Stimulated activated CD8-positive, alpha-beta memory T cell treated with anti-CD3 and anti-CD28 coated beads, Interleukin-4, amount 100 ng/mL, for 1 hour (primary cell): ENCODE measurements at places on chromosomes 13 and 19.
A peak's percentile ranks its signal among the peaks of the same experiment; 100 is the strongest.

- no peak for DNase-seq
These were observed 14.6 kb downstream of the FRY start for GRCh38 chr13:32045982-32046785.

DNA sequence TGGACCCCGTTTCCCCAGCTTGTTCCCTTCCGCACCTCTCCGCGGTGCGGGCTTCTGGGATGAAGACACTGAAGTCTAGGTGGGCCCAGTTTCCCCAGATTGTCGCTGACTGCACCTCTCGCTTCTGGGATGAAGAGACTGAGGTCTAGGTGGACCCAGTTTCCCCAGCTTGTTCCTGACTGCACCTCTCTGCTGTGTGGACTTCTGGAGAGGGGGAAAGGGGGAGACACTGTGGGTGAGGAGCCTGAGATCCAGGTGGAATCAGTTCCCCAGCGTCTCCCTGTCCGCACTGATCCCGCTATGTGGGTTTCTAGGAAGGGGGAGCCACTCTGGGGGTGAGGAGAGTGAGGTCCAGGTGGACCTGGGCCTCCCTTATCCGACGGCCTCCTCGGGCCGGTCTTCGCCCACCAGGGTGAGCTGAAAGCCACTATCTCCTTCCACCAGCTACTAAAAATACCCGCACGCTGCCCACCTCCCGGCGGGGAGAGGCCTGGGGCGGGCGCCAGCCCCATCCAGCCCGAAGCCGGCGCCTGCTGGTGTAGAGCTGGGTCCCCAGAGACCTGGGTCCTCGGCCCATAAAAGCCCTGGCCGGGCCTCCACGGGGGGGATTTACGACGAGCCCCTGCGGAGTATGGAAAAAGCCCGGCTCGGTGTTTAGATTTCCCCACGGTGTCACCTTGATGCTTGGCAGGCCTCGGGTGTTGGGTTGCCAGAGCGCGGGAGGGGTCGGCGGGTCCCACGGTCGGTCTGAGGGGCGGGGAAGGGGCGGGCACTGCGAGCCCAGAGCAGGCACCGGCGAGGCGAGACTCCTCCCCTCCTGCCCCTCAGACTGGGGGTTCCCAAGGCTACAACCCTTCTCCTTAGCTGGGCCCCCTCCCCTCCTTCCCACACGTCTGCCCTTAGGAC lies 10.6 kb downstream of the FUT6 start:
- DNase-seq = no peak

DNA sequence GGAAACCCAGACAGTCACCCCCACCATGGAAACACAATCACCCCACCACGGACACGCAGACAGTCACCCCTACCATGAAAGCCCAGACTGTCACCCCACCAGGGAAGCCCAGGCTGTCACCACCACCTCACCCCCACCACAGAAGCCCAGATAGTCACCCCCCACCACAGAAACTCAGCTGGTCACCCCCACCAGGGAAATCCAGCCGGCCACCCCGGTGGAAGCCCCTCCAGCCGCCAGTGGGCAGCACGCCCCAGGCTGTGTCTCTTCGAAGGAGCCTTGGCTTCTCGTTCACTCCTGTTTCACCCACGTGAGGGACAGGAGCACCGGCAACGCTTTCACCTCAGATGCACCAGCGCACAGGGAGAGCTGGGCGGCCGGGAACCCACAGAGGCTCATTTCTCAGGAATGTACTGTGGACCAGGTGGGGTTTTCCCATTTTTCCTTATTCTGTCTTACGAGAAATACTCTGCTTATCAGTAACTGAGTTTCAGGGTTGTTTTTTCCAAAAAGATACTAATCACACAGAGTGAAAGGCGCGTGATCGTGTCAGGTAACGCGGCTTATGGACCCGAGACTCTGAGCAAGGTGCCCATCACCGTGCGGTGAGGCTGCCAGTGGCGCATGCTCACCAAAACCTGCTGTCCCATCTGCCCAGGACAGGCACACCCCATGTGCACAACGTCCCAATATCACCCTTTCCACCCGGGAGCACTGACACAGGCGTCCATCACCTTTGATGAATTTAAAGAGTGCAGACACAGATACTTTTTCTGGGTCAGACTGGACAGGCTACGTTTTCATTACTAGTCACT lies 28.0 kb downstream of the CARS2 start:
- DNase-seq = no peak

DNA sequence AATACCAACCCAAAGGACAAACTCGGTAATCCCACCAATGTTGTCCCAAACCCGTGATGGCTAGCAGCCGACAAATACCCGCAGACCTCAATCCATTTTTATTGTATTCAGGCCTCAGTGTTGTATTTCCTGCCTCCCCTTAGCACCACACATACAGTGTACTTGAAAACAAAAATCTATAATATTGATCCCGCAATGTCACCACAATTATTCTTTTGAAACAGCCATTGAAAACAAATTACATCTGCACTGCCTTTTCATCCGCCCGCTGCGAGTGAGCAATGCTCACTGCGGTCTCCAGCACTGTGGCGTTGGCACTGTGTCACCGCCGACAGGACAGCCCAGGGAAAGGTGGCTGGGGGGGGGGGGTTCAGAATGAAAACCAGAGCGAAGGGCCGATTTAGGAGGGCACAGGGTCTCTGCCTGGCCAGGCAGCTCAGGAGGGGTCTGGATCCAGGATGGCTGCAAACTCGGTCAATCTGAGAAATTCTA lies 385.8 kb upstream of the ZNF507 start:
- no peak for DNase-seq

- DNase-seq = no peak
These were observed 26.7 kb downstream of the FLT1 start for GRCh38 chr13:28468023-28468915.

DNA sequence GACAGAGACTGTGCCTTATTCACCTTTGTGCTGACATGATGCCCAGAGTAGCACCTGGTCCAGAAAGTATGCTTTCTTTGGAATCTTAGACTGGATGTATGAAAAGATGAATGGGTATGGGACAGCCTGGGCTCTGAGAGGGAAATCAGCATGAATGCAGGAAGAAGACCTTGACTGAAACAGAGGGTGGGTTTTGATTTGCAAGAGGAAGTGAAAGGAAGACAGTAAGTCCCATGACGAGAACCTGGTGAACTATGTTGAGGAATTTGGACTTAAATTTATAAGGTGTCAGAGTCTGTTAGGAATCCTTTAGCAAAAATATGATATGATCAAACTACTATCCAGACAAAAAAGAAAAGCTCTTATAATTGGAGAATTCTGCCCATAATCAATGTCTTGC lies 301.9 kb downstream of the SPRY2 start:
- DNase-seq = no peak

DNA sequence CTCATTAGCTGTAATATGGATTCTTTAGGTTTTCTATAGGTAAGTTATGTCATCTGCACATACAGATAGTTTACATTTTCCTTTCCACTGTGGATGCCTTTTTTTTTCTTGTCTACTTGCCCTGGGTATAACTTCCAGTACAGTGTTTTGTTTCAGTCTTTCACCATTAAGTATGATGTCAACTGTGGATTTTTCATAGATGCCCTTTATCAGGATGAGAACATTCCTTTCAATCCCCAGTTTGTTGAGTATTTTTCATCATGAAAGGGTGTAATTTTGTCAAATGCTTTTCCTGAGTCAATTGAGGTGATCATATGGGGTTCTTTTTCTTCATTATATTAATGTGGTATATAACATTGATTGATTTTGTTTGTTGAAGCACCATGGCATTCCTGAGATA lies 43.6 kb upstream of the SACS start:
- DNase-seq = no peak

- peak; percentile 72 for DNase-seq
These were observed 16.6 kb downstream of the SIGLEC8 start for GRCh38 chr19:51441410-51442390.

GRCh38 chr13:42334329-42334706 lies 62.4 kb downstream of the AKAP11 start:
- no peak for DNase-seq

- DNase-seq = no peak
These were observed 1102.0 kb upstream of the SPRY2 start for GRCh38 chr13:81442904-81443303.

- DNase-seq = no peak
These were observed 43.2 kb downstream of the N4BP2L2 start for GRCh38 chr13:32495429-32495828.

- DNase-seq = no peak
These were observed 42.2 kb downstream of the GATAD2A start for GRCh38 chr19:19447536-19448237.

DNA sequence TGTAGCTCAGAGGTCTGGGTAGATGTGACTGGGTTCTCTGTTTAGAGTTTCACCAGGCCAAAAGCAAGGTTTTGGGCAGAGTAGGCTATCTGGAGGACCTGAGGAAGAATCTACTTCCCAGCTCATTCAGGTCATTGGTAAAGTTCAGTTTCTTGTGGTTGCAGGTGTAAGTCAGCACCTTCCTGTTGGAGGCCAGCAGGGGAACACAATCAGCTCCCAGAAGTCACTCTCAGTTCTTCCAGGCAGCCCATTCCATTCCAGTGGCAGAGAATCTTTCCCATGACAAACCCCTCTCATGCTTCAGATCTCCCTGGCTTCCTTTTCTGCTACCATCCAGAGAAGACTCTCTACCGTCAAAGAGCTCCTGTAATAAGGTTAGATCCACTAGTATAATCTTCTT lies 176.2 kb upstream of the UFM1 start:
- DNase-seq = no peak

- DNase-seq = no peak
These were observed 44.3 kb upstream of the F7 start for GRCh38 chr13:113061271-113061625.

DNA sequence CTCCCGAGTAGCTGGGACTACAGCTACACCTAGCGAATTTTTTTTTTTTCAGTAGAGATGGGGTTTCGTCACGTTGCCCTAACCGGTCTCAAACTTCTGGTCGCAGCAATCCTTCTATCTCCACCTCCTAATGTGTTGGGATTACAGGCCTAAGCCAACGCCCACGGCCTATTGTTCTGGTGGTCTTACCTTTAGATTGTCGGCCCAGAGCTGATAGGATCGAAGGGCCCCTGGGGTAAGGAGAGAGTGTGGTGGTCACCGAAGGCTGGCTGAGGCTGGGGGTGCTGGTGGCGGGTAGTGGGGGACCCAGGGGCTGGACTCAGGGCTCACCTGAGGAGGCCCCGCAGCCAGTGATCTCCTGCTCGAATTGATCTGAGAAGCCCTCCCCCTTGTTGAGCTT lies 7.0 kb downstream of the CRB3 start:
- no peak for DNase-seq

DNA sequence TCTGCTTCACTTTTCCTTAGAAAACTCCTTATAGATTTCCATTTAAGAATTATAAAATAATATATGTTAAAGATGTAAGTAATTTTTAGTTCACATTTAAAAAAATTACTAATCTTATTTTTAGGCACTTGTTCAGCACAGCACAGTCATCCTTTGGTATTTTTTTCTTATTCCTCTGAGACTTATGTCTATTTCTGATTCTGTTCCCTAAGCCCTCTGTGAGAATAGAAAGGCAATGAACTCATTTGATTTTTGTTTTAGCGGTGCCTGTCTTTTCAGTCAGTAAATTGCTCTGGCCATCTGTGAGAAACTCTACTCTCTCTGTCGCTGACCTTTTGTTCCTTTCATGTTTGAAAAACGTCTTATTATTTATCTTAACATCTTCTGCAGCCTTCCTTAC lies 168.1 kb downstream of the PCDH17 start:
- DNase-seq = no peak

DNA sequence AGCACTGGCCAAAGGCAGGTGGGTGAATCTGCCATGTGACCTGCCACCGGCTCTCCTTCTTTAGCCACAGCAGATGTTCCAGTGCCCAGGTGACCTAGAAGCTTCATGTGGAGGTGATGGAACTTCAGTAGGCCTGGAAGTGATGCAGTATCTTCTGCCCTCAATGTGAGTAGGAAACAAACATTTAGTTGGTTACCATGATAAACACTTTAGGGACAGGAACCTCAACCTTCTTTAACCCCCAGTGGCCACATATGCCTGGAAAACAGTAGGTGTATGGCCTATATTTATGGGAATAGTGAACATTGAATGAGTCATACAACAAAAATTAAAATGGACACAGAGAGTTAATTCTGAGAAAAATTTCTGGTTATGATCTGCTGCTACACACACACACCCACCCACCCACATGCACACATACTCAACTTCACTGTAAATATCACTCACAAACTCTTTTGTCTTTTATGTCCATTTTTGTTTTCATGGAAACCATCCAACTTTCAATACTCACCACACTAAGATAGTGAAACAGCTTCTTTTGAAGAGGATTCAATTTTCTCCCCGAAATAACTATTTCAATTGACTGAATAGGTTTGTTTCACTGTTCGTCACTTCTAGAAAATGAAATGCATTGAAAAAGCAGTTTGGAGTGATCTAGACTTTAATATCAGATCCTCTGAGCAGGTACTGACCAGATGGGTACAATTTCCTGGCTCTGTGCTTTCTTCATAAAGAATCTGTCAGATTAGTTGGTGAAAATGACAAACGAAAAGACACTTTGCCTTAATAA lies 97.3 kb downstream of the STARD13 start:
- DNase-seq = no peak

- no peak for DNase-seq
These were observed 104.8 kb downstream of the TNFRSF19 start for GRCh38 chr13:23674795-23675640.

DNA sequence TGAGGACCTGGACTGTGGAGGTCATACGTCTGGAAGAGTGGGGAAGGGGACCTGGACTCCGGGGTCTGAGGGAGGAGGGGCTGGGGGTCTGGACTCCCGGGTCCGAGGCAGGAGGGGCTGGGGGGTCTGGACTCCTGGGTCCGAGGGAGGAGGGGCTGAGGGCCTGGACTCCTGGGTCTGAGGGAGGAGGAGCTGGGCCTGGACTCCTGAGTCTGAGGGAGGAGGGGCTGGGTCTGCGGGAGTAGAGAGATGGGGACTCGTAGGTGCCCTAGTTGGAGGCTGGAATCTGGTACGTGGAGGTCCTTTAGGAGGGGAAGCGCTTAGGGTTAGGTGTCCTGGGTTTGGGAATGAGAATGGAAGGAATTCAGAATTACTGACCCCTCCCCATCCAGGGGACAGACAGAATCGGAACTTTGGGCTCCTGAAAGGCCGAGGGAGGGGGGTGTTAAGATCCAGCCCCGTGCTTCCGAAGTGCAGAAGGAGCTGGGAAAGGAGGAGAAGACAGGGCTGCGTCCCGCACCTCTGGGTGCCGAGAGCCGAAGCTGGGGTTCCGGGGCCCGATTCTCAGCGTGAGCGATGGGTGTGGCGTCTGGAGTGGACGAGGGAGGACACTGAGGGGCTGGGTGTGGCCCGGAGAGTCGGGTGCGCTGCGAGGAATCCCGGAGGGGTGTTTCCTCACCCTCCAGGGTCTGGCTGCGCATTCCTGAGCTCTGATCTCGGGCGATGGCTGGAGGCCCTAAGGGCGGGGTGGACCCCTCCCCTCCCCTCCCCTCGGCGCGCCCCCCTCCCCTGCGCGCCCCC lies 608 bp downstream of the MYADM start:
- no peak for DNase-seq

GRCh38 chr13:100645382-100645781 lies 29.2 kb downstream of the TMTC4 start:
- DNase-seq = no peak

DNA sequence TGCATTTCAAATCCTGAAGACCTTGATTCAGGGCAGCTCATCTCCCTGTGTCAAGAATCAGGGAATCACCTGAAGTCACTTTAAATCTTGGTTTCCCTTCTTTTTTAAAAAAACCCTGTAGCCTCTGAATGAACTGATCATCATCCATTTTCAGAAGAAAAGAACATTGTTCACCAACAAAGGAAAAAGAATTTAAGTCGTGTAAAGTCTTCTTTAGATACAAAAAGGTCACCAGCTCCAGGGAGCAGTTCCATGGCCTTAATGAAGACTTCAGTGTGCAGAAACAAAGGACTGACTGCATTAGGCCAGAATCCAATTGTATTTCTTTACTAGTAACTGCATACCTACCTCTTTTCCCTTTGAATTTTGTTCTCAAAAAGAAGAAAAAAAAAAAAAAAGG lies 245.0 kb downstream of the ABCC4 start:
- no peak for DNase-seq
